ENCODE measurements at places on chromosomes 1 and 21.

DNA sequence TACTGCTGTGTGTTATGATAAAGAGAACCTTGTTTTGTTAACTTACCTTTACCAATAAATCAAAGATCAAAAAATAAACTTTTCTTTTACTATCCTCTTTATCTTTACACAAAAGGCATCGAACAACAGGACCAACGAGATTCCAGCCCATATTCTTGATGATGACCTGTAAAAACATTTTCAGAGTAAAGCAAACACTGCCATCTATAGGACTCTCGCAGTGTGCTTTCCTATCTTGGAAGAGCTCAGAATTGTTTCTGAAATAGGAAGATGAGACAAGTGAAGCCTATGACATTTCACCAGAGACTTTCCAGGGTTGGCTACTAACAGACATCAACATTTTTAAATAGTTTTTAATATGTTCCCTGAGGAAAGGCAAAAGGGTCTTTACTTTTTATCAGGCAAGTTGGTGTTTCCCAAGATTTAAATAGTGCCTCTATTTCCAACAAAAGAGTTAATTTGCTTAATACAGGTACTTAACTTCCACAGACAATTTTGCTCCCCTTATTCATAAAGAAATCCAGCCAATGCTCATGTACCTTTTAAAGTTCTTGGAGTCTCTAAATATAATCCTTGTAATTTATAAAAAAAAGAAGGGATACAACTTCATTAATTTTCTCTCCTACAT lies 7.3 kb downstream of the GLMN start:
- DNase-seq, result peak; percentile 50

- no peak for DNase-seq
Measured at GRCh38 chr1:102466487-102466886, 469.8 kb upstream of the OLFM3 start.

DNA sequence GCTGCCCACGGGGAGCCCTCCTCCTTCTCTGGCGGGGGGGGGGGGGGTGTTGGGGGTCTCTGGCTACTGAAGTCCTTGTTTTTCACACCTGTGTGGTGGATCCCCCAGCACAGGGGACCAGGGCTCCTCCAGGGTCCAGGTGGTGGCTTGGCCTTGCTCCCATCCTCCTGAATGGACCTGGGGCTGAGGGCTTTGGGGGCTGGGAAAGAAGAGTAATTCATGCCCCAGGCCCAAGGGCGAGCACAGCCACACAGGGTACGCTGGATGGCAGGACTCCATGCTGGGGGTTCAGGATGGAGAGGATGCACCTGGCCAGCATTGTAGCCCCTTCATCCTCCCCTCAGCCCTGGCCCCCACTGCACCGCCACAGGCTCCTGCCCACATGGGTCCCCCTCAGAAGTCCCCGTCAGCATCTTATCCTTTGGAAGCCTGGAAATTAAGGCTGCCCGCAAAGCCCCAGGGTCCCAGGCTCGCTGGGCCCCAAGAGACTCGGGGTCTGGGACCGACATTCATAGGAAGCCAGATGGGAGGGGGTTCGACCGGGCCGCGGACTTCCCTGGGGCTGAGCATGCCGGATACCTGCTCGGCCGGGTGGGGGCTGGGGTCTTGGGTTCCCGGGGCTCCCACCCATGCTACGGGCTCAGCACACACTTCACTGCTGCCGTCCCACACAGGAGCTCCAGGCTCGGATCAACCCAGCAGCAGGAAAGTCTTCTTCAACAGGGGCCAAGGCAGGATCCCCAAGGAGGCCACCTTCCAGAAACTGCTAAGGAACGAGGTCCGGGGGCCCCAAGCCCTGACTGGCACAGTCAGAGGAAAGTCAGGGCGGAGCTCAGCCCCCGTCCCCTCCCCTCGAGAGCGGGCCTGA lies 49.0 kb upstream of the ACTRT2 start:
- no peak for DNase-seq

- DNase-seq, result no peak
Measured at GRCh38 chr1:154557248-154557938, 1.1 kb downstream of the UBE2Q1 start.

DNA sequence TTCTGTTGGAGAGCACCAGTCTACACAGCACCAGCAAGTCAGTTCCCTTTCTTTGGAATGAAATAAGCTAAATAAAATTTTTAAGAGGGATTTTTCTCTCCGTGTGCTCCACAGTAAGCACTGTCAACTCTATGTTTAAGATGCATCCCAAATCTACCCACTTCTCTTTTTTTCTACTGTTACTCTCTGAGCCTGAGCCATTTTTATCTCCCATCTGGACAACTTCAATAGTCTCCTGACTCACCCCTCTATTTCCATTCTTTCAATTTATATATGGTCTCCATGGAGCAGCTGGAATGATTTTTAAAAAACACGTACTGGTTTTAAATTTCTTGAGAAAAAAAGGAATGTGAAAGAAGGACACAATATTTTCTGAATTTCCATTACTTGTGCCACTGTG lies 24.7 kb upstream of the CCT8 start:
- DNase-seq, result no peak

DNA sequence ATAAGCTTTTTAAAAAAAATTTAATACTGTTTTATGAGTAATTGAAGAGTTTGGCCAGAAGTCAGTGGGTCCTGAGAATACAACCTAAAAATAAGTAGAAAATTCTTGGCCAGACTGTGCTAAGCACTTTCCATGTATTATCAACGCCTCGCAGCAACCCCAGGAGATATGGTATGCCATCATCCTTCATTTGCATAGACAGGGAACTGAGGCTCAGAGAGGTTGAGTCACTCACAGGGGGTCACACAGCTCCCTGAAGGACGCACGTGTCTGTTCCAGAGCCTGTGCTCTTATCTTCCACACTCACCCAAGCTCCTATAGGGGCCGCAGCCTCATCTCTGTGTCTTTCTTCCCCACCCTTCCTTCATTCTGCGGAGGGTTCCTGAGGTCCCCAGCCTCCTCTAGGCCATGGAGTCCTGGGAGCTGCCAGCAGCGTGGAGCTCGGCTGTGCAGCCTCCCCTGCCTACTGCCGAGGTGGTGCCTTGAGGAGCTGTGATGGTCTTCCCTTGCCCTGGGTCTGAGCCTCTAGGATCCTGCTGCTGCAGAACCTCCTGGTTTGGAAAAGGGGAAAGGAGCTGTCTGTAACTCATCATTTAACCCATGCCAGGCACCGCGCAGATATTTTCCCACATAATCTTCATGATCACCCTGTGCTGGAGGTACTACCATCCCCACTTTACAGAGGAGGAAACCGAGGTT lies 30.3 kb upstream of the ECE1 start:
- no peak for DNase-seq

GRCh38 chr1:170498876-170499275 lies 33.1 kb upstream of the GORAB start:
- no peak for DNase-seq

GRCh38 chr1:36555041-36555440 lies 72.3 kb upstream of the CSF3R start:
- no peak for DNase-seq

- DNase-seq, result no peak
Measured at GRCh38 chr1:78919150-78919549, 87.4 kb downstream of the ADGRL4 start.

- DNase-seq, result no peak
Measured at GRCh38 chr1:169949139-169949538, 55.4 kb upstream of the SCYL3 start.

DNA sequence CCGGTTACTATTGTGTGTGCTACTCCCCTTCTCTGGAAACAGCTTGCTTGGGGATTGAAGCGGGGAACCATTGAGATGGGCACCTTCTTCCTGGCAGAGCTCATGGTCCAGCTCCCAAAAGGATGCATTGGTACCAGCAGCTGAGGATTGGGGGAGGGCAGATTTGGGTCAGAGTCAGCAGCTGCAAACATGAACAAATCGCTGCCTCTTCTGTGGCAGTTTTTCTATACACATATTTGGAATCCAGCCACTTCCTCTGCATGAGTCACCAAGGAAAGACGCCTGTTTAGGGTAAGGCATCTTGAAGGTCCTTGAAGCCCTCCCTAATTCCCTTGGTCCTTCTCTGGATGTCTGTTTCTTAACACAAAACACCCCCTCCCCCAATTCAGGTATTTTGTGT lies 104.7 kb downstream of the DAB1 start:
- DNase-seq, result no peak

- no peak for DNase-seq
Measured at GRCh38 chr1:201655910-201656309, 117.0 kb downstream of the NAV1 start.

GRCh38 chr1:60342569-60342968 lies 269.0 kb upstream of the C1orf87 start:
- no peak for DNase-seq

GRCh38 chr1:20083178-20083944 lies 13.4 kb downstream of the PLA2G5 start:
- no peak for DNase-seq

- DNase-seq, result no peak
Measured at GRCh38 chr1:243718893-243719292, 131.2 kb downstream of the AKT3 start.

- no peak for DNase-seq
Measured at GRCh38 chr1:6503884-6504602, 12.6 kb upstream of the PLEKHG5 start.

GRCh38 chr1:204464187-204464631 lies 30.4 kb downstream of the PIK3C2B start:
- DNase-seq, result no peak

GRCh38 chr1:7549277-7550161 lies 221.6 kb upstream of the VAMP3 start:
- DNase-seq, result no peak

GRCh38 chr1:60296794-60297193 lies 223.2 kb upstream of the C1orf87 start:
- no peak for DNase-seq

DNA sequence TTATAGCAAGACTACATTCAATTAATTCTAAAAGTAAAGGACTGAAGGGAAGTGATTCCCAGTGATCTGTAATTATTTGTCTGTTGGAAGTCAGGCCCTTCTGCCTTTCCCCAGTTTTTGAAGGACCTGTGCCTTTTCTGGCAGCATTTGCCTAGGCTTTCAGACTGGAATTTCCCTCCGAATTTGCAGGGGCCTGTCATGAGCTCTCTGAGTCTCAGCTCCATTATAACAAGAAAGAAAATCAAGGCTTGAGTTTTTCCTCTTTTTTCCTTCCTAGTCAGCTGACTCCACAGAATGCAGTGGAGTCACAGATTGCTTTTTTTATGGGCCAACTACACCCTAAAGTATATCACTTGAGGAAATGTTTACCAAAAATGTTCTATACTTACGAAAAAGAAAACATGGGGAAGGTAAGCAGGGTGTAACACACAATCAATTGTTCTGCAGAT lies 1.1 kb downstream of the NR5A2 start:
- DNase-seq, result peak; percentile 62

DNA sequence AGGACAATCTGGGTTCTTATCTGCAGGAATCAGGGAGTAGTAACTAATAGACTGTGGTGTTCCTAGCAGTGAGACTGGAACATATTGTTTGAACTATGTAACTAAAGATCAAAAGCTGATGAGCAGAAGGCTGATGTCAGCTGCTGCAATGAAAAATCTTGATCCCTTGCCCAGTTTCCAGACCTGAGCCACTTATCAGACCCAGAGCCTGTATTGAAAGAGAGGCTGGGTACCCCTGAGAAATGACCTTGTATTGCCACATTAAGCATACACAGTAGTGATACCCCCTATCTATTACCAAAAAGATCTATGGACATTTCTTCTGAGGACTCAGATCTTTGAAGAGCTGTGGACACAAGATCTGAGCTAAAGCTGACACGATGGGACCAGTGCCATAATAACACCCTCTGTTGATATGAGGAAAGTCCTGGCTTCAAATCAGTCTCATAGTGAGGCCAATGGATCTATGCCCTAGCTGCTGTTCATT lies 178.0 kb upstream of the GALNT2 start:
- peak; percentile 55 for DNase-seq

- no peak for DNase-seq
Measured at GRCh38 chr1:7127322-7128075, 342.2 kb downstream of the CAMTA1 start.

DNA sequence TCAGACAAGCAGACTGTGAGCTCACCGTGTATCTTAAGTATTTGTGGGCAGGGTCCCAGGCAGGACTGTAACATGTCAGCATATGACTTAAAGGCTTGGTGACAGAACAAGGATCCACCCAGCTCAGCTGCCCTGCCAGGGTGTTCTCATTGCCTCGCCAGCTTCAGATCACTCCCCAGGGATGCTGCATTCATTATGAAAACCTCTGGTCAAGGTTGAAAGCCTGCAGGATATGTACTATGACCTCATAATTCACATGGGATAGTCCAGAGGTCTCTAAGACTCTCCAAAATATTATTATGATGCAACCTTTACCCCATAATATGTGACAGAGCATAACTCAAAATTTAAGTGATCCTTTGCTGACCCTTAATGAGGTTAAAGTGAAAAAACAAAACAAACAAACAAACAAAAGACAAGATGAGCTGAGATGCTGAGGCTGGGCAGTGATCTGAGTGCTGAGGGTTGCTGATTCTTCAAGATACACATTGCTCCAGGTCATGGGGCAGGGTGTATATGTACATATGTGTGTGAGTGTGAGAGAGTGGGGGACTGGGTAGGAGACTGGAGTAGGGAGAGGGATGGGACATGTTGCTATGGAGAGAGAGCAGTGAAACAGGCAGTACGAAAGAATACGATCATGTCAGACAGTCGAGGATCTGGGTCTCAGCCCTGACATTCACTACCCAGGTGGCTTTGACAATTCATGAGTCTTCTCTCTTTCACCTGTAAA lies 98.8 kb upstream of the DUSP10 start:
- DNase-seq, result no peak

DNA sequence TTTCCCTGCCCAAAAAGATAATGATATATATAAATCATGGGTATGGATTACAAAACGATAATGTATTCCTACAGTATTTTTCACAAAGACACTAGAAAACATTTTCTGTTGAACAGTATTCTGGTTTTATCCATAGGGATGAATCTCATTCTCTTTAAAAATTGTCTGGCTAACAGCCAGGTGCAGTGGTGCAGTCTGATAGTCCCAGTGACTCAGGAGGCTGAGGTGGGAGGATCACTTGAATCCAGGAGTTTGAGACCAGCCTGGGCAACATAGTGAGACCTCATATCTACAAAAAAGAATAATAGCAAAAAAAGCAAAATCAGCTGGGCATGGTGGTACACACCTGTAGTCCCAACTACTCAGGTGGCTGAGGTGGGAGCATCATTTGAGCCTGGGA lies 23.3 kb downstream of the PIP5K1A start:
- no peak for DNase-seq

Data from NCI-H1694 treated with DMSO at 0.1 percent for 48 hours (cell line).